ENCODE measurements at places on chromosomes 3 and 15. TPM values are rescaled to one million over a fixed set of nuclear protein-coding genes. Genes with fewer than 3 reads are reported as not detected.

Gene MME
- 6.2 TPM for total RNA-seq

Gene CFAP161
- total RNA-seq, result 0.63 TPM

Gene ZNF662
- total RNA-seq, result 0.36 TPM

Gene CKMT1A
- total RNA-seq, result not detected

Gene CFAP100
- total RNA-seq, result not detected

Gene CYP1A2
- not detected for total RNA-seq

Gene CNTN3
- total RNA-seq, result 0.38 TPM

Gene KNL1
- total RNA-seq, result 8.2 TPM

Gene PRSS50
- not detected for total RNA-seq

Gene ZDHHC23
- total RNA-seq, result 1.9 TPM

Gene CELSR3
- total RNA-seq, result 0.47 TPM

Gene MINDY4B
- not detected for total RNA-seq

Gene RLBP1
- total RNA-seq, result not detected

Gene RAB43
- total RNA-seq, result 20.5 TPM

Gene DIPK2A
- total RNA-seq, result 109 TPM

Gene BOC
- 0.09 TPM for total RNA-seq

Gene CD276
- 82.4 TPM for total RNA-seq

Gene PEX5L
- not detected for total RNA-seq

Gene CCDC50
- total RNA-seq, result 208 TPM

Gene FAM81A
- total RNA-seq, result under 0.01 TPM

Gene CYP1A1
- 5.5 TPM for total RNA-seq

Gene BDH1
- 0.94 TPM for total RNA-seq

Gene AGBL1
- not detected for total RNA-seq

Gene STRA6
- not detected for total RNA-seq

Gene CSPG5
- 0.45 TPM for total RNA-seq

Gene HGD
- not detected for total RNA-seq

Gene FGD5
- total RNA-seq, result 82.4 TPM

Gene GPR149
- total RNA-seq, result not detected

Gene KCNAB1
- total RNA-seq, result 0.63 TPM

Gene ACTRT3
- 4.3 TPM for total RNA-seq

Gene SH3GL3
- total RNA-seq, result under 0.01 TPM

Gene SECISBP2L
- 25.1 TPM for total RNA-seq

Gene COPG1
- 335 TPM for total RNA-seq

Gene MTFMT
- 10.3 TPM for total RNA-seq

Gene LNP1
- 0.94 TPM for total RNA-seq

Gene SEMA6D
- total RNA-seq, result 2.2 TPM

Gene PARP3
- total RNA-seq, result 12.4 TPM

Gene IQGAP1
- total RNA-seq, result 206 TPM

Gene NPAP1
- not detected for total RNA-seq

Gene FAM107A
- total RNA-seq, result 5.4 TPM

Gene SLC7A14
- total RNA-seq, result 1.6 TPM

Gene EXD1
- under 0.01 TPM for total RNA-seq

Gene AMIGO3
- not detected for total RNA-seq

Gene CEMIP
- total RNA-seq, result 0.27 TPM

Gene SPINT1
- 0.56 TPM for total RNA-seq

Gene MINDY2
- total RNA-seq, result 15.2 TPM

Gene MESP2
- 0.18 TPM for total RNA-seq
